ENCODE measurements at places on chromosomes 12 and 14.

GRCh38 chr14:58108717-58109116 is 43.3 kb downstream of the ARMH4 start:
- no peak for DNase-seq

DNA sequence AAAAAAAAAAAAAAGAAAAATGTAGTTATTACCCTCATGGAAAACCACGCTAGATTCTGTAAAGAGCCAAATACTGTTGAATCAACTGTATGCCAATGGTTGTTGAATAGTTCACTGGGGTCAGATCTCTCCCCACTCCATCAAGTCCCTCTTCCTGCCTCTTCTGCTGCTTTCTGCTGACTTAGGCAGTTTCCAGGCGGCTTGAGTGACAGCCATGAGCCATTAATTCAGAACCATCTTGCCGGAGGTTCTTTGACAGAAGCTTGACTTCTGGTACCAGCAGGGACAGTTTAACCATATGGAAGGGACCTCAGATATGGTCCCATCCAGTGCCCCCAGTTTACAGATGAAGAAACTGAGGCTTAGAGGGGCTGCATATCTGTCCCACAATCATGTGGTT is 34.5 kb downstream of the TSPAN11 start:
- DNase-seq = no peak

DNA sequence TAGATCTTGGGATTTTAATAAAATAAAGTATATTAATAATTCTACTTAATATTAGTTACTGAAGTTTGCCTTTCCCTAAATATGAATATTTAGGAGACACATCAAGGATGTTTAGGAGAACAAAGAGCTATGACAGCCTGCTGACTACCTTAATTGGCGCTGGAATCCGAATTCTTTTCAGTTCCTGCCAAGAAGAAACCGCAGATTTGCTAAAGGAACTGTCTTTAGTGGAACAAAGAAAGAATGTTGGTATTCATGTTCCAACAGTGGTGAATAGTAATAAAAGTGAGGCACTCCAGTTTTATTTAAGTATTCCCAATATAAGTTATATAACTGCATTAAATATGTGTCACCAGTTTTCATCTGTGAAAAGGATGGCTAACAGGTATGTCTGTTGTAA is 54.5 kb downstream of the MIS18BP1 start:
- peak; percentile 65 for DNase-seq

GRCh38 chr14:105092171-105093037 is 27.2 kb upstream of the GPR132 start:
- no peak for DNase-seq

DNA sequence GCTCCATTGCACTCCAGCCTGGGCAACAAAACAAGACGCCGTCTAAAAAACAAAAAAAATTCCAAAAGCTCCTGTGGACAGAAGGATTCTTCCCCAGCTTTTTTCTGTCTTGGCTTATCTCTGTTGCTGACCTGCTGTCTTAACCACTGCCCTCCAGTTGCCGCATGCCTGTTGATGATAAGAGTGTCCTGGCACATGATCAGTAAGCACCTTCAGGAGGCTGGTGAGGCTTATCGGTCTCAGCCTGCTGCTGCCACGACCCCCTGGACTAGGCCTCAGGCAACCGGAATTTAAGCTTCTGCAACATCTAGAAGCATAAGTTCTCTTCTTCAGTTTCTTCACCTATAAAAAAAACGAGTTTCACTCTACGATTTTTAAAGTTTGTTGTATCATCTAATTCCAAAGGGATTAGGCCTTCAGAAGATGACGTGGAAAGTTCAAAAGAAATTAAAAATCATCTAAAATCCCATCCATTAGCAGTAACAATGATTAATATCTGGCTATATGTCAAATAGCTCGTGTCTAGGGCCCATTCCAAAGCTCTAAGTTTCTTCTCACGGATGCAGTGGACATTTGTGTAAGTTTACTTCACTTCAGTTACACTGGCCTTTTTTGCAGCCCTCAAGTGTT is 46.4 kb downstream of the RESF1 start:
- no peak for DNase-seq

GRCh38 chr12:24252602-24253001 is 303.1 kb upstream of the SOX5 start:
- peak; percentile 45 for DNase-seq

GRCh38 chr12:2064071-2064507 is 11.3 kb downstream of the CACNA1C start:
- DNase-seq = no peak

- no peak for DNase-seq
Observed at GRCh38 chr12:25932971-25933370, 25.5 kb upstream of the RASSF8 start.

DNA sequence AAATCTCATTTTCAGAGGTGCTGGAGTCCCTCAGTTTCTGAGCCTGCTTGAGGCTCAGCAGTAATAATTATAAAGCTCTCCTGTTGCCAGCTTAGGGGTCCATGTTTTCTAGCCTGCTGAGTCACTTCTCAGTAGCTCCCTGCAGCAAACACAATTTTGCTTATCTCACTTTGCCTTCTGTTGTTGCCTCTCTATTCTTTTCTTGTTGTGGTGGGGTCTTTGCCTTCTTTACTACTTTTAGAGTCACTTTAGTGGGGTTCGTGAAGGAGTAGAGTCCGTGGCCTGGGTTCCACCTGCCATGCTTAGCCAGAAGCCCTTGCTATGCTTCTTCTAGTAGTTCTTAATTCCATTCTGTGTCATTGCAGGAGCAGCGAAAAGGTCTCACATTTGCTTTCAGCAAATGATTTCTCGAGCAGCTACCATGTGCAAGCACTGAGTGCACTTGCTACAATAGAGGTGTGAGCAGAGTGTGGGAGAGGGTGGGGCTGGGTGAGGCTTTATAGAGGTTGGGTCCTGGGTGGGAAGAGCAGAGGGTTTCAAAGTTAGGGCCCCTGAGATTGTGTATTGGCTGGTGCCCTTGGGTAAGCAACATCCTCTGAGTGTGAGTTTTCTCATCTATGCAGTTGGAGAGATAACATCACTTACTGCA is 114.3 kb downstream of the ADCK1 start:
- DNase-seq = no peak

DNA sequence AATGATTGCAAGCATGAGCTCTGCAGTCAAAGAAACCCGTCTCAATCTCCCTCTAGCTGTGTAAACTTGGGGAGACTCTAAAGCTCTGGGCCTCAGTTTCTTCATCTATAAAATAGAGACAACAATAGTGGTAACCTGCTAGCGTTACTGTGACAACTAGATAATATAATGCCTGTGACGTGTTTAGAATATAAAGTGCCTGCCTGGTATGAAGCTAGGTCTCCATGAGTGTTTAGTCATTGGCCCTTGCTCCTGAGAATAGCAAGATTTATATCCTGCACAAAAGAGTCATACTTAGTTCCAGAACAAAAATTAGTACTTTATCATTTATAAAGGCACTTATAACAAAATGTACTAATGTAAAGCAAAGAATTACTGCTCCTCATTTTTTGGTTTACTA is 8.8 kb upstream of the DCP1B start:
- no peak for DNase-seq

GRCh38 chr14:53956427-53957201 is at the start of gene BMP4:
Gene BMP4 (minus strand): TSS chr14:53956825. CDS start chr14:53952222, 4,603 bp downstream.
- peak; percentile 79 for DNase-seq

DNA sequence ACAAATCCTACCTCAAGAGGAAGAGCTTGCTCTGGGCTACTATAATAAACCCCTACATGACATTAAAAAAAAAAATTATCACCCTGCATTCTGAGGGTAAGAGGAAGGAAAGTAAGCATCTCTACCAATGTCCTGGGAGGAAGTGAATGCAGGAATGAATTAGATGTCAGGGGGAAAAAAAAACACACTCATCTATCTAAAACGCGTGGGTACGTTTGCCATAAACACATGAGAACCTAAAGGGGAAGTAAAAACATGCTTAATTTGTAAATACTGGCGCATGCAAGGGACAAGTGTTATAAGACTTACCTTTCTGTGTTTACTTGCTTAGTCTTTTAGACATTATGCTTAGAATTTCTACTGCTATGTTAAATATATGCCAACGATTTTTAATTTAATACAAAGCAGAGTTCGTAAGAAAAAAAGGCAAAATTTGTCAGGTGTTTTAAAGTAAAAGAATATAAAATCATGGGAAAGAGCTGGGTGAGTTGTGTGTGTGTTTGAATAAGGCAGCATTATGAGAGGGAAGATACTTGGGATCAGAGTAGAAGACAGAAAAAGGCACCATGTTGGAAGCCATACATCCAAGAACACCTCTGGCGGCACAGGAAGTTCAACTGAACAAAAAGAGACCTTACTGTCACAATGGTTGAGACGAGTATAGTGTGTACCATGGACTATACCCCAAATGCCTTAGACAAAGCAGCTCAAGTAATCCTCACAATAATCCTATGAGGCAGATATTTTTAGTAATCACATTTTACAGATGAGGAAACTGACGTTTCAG is 1.5 kb downstream of the TMED8 start:
- no peak for DNase-seq

DNA sequence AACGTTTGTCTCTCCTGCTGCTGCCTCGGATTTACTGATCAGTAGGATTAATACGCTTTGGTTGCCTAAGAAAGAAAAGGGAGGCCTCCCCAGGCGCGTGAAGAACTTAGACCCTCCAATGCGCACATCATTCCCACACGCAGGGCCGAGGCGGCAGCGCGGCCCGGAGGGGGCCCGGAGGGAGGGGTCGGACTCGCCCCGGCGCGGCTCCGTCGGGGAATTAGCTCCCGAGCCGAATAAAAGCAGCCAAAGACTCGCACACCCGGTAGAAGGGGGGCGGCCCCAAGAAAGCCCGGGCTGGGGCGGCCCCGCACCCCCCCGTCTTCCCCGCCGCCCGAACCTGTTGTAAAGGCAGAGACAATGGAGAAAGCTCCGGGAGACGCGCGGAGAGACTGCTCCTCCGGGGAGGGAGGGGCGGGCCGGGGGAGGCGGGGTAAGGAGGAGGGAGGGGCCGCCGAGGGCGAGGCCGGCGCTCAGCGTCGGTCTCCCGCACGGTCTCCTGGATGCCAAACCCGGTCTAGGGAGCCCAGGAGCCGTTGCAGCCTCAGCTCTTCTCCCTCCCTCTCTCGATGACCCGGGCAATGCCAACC is at the start of gene NELL2:
Gene NELL2, minus strand, starts transcription at position 362 of the 590 bp plus-strand sequence. CDS start 446 bp downstream, outside the sequence.
- peak; percentile 78 for DNase-seq

DNA sequence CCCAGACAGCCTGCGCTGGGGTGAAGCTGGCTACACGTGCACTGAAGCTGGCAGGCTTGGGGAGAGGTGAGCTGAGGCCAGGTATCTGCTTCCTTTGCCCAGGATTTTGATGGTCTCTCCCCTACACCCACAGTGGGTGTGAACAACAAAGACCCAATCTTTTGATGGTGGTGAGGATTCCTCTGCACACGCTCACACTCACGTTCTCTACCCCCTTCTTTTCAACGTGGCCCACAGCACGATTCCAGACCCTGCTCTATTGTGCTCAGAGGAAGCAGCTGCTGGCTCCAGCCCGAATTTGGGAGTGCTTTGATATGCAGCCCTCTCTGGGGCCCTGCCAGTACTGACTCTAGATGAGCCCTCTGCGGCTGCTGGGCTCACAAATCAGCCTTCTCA is 4.9 kb downstream of the CD9 start:
- DNase-seq = peak; percentile 64

DNA sequence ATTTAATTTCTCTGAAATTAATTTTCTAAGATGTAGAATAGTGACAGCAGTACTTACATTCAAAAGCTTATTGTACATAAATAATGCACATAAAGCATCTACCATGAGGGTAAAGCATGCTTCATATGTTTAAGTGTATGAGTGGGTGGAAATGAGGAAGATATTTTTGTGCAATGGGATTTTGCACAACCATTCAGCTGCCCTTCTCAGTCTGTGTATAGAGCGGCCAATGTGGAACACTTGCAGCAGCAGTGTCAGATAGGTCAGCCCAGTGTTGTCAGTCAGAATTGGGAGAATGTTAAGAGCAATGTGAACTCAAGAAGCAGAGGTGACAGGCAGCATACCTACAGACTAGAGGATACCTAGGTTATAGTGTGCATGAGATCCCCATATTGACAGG is 72.5 kb upstream of the ATP2B1 start:
- DNase-seq = no peak
